ENCODE measurements at places on chromosomes 4 and X.

DNA sequence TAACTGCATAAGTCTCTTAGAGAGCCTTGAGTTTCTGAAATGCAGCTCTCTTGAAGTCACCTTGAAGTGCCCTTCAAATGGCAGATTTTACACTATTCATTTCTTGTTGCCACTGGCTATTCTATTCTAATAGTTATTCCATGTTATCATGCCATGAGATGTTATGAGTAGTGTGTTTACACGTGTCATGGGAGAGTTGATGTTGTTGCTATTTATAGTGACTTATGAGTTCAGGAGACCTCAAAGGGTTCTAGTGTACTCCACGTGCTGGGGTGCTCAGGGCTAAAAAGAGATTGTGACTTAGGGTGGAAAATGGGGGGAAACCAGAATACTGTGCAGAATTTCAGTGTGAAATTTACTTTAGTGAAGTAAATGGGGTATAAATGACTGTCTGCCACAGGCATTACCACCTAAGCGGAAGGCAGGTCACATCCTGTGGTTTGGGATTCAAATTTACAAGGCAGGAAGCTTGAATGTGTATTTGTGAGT lies 77.1 kb upstream of the SLC4A4 start:
- DNase-seq, result no peak

DNA sequence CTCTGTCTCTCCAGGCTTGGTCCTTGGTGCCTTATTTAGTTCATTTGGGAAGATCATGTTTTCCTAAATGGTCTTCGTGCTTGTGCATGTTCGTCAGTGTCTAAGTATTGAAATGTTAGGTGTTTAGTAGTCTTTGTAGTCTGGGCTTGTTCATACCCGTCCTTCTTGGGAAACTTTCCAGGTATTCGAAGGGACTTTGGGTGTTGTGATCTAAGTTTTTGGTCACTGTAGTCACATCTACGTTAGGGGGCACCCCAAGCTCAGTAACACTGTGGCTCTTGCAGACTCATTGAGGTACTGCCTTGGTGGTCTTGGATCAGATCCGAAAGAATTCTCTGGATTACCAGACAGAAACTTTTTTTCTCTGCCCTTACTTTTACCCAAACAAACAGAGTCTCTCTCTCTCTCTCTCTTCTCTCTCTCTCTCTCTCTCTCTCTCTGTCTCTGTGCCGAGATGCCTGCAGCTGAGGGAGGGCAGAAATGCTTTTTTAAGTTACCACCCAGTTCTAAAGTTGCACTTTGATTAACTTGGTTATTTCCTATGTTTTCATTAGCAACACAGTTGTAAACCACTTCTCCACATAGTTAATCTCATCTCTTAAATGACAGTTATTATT lies 67.6 kb upstream of the SLC7A3 start:
- no peak for DNase-seq

- no peak for DNase-seq
Observed at GRCh38 chrX:19825271-19825670, 62.1 kb downstream of the SH3KBP1 start.

- no peak for DNase-seq
Observed at GRCh38 chr4:37908488-37909331, 17.8 kb downstream of the TBC1D1 start.

GRCh38 chr4:162498168-162498567 lies 334.4 kb upstream of the FSTL5 start:
- DNase-seq, result no peak

GRCh38 chrX:147217334-147217733 lies 402.8 kb upstream of the CXorf51A start:
- no peak for DNase-seq

DNA sequence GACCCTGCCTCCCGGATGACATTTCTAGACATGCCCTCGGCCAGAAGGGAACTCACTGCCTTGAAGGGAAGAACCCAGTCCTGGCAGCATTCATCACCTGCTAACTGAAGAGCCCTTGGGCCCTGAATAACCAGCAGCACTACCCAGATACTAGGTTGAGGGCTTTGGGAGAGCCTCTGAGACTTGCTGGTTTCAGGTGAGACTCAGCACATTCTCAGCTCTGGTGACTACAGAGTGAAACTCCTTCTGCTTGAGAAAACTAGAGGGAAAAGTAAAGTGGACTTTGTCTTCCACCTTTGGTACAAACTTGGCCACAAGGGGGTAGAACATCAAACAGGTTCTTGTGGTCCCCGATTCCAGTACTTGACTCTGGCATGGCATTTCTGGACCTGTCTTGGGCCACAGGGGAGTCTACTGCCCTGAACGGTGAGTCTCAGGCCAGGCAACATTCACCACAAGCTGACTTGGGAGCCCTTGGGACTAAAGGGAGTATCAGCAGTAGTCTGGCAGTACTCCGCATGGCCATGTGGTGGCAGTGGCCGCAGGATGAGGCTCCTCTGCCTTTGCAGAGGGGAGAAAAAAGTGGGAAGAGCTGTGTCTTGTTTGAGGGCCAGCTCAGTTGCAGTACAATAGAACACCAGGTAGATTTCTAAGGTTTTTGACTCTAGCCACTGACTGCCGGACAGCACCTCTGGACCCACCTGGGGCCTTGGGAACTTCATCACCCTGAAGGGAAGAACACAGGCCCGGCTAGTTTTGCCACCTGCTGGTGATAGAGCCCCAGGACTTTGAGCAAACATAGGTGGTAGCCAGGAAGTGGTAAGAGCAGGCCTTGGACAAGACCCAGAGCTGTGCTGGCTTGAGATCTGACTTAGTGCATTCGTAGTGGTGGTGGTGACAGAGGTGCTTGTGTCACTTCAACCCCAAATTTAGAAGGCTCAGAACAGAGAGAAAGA lies 414.8 kb downstream of the OPHN1 start:
- no peak for DNase-seq

GRCh38 chrX:78673246-78673645 lies 14.1 kb upstream of the RTL3 start:
- DNase-seq, result no peak

- DNase-seq, result no peak
Observed at GRCh38 chr4:44071959-44072955, 376.4 kb downstream of the KCTD8 start.

DNA sequence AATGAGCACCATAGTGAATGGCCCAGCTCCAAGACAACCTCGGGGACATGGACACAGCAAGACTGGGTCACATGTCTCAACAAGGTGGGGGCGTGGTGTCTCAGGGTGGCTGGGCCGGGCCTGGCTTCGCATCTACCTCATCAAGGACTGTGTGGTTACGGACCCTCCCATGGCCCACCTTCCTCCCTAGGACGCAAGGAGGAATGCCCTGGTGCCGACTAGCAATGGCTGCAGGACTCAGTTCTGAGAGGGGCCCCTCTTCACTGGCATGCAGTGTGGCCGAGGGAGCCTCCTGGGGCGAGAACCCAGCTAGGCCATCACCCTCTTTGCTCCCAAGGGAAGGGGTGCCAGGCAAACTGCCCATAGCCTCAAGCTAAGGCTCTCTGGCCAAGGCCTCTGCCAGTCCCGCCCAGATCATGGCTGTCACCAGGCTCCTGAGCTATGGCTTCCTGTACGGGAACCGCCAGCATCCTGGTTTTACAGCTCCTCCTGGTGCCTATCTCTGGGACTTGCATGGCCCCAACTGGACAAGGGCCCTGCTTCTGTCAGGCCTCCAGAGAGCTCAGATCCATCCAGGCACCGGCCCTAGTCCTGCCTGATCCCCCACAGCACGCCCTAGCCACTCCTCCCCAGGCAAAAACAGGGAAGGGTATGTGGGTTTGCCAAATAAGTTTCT lies 218.0 kb upstream of the AGTR2 start:
- DNase-seq, result no peak

DNA sequence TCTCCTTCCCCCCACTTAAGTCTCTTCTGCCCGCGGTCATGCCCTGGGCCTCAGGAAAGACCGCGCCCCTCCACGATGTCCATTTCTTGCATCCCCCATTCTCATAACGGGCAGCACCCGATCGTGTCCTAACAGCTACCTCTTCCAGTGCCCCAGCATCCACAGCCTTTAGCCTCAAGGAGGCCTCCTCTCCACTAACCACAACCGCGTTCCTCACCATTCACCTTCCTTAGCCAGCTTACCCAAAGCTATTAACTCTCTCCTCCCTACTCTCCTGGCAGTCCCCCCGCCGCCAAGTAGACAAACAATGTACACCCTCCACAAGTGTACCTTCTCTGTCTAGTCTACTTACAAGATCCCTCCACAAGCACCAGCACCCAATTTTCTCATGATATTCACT lies 58.6 kb upstream of the PAGE5 start:
- no peak for DNase-seq

DNA sequence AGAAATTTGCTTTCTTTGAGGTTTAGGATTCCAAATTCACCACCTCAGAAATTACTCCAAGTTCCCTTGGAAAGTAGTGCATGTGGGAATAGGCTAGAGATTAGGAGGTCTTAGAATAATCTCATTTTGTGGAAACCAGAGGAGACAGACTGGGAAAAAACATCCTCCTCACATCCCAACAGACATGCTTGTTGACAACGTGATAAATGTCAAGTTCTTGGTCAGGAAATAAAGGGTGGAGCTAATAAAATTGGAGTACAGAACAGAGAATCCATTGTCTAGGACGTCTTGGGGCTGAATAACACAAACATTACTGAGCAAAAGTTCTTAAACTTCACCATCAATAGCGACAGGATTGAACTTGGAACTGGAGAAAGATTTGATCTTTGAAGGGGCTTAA lies 233.4 kb downstream of the PABPC4L start:
- no peak for DNase-seq

DNA sequence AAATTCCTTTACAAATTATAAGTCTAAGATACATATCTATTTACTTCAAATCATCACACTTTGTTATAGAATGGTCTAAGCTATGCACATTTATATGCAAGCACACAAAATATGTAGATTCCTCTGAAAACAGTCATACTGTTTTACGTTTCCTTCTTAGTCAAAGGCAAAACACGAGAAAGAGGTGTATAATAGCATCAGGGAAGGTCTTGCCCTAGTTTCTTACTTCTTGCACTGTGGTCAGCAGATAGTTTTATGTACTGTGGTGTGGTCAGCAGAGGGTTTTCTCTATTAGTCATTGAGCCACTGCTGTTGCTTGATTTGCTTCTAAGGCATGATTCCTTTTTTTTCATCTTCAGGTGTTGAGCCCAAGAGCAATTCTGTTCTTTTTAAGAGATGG lies 117.7 kb downstream of the ADAM29 start:
- DNase-seq, result no peak

DNA sequence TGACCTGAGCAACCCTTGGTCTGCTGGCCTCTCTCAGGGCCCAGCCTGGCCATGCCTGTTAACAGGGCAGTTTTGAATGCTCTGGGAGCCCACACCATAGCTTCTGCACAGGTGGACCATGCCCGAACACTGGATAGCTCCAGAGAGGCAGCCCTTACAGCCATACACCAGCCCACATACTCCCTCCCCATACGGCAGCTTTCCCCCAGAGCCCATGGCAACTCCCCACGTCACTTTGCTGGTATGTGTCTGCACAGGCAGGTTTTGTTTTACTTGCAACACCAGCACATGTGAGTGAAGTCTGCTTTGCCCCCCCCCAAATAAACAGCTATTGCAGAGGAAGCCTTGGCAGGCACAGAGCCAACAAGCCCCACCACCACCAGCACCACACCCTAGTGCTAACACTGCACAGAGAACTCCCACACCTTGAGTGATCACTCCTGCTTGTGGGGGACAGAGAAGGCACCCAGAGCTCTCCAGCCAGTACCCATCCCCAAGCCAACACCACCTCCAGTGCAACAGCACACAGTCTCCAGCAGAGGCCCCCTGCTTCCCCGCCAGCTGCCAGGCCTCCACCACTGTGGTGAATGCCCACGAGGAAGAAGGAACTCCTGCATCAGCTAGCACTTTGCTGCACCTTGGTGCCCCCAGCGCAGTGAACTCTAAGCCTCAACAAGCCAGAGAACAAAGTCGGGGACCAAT lies 87.3 kb downstream of the STPG2 start:
- no peak for DNase-seq

GRCh38 chr4:29711226-29711625 lies 1008.9 kb upstream of the PCDH7 start:
- DNase-seq, result no peak

DNA sequence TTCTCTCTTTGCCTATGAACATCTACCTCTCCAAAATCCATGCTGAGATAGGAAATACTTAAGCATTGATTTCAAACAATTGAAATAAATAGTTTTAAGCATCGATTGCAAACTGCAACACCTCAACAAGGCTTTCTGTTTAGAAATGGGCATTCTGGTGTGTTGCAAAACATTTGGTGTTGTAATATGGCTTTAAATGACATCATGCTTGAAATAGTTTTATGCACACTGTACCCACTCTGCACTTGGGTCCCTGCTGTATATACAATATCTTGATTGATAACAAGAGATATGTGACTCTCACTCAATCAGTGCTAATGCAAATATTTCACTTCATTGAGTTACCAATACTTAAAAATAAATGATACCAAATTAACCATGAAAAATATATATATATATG lies 964.9 kb upstream of the GRIA3 start:
- no peak for DNase-seq

DNA sequence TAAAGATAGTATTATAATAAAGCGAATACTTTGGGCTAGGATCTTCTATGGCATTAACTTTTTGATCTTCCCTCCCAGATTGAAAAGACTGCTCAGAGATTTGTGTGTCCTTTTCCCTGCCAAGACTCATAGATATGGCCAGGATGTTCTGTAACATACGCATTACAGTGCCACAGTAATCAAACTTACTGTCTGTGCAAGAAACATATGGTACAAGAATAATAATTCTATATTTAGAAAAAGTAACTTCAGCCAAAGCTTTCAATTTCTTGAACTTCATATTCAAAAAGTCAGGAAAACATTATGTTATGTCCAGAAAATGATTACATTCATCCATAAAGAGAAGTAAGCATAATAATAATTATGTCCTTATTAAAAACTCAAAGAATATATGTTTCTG lies 100.9 kb upstream of the GUCY1A1 start:
- DNase-seq, result no peak

DNA sequence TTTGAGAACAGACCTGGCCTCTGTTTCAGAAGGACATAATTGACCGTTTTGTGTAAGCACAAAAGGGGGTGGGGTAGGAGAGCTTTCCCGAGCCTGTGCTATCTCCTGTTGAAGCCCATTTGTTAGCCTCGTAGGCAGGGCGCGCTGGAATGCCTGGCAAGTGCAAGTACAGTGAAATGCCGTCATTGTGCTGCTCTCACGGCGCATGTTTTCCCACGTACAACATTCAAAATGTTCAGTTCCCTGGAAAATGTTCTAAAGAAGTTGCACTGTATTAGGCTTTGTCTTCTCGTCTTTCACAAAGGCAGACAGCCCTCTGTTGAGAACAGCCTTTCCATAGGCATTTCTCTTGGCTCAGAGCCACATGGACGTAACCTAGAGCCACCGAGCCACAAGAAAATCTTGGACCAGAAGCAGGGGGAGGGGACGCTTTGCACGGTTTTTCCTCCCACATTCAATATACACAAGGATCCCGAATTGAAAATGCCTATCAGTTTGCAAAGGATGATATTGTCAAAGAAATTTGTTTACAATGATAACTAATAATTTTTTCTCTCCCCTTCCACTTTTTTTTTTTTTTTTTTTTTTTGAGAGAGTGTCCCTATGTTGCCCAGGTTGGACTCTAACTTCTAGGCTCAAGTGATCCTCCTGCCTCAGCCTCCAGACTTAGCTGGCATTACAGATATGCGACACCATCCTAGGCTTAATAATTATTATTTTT lies 54.6 kb upstream of the RAPGEF2 start:
- DNase-seq, result no peak

- no peak for DNase-seq
Observed at GRCh38 chr4:34323549-34324320, 1920.6 kb downstream of the ARAP2 start.

- DNase-seq, result peak; percentile 68
Observed at GRCh38 chrX:49171752-49172279, at the start of gene PLP2. Gene PLP2 (plus strand): TSS chrX:49171898. CDS start chrX:49172001, 103 bp downstream.

- no peak for DNase-seq
Observed at GRCh38 chr4:183350317-183351071, 28.3 kb upstream of the CLDN24 start.
